ENCODE measurements at places on chromosomes 4 and X. TPM values are rescaled to one million over a fixed set of nuclear protein-coding genes. Genes with fewer than 3 reads are reported as not detected.

Gene DCHS2
- total RNA-seq: 0.32 TPM

Gene HOPX
- 520 TPM for total RNA-seq

Gene GASK1B
- total RNA-seq: 37.3 TPM

Gene FAM53A
- total RNA-seq: 2.8 TPM

DNA sequence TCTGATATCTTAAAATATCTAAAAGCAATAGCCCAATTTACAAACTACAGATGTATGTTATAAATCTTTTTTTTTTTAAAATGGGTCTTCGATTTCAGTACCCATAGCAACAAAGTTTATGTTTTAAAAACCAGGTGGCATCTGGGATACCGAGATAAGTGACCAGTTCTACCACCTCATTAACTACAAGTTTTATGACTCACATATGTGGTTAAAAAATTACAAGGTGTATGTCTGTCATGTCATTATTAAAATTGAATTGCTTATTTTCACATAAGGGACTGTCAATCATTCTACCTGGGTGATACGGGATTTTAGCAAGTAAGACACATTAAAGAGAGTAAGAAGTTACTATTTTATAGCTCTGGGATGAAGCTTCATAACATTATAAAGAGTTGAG lies 192.0 kb upstream of the ETNPPL start:
- H3K36me3 ChIP-seq: no peaks in the 10 kb centered on the region
- no peak overlapping the region for H3K27ac ChIP-seq
- DNase-seq: no peak
- H3K4me3 ChIP-seq: no peak overlapping the region

DNA sequence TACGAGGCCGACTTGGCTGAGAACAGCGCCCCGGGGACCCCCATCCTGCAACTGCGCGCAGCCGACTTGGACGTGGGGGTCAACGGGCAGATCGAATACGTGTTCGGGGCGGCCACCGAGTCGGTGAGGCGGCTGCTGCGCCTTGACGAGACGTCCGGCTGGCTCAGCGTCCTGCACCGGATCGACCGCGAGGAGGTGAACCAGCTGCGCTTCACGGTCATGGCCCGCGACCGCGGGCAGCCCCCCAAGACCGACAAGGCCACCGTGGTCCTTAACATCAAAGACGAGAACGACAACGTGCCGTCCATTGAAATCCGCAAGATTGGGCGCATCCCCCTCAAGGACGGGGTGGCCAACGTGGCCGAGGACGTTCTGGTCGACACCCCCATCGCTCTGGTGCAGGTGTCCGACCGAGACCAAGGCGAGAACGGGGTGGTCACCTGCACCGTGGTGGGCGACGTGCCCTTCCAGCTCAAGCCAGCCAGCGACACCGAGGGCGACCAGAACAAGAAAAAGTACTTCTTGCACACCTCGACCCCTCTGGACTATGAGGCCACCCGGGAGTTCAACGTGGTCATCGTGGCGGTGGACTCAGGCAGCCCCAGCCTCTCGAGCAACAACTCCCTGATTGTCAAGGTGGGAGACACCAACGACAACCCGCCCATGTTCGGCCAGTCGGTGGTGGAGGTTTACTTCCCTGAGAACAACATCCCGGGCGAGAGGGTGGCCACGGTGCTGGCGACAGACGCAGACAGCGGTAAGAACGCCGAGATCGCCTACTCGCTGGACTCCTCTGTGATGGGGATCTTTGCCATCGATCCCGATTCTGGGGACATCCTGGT lies 2.4 kb downstream of the PCDH7 start:
- no peak for DNase-seq

- no peaks in the 10 kb centered on the region for H3K36me3 ChIP-seq
- no peaks in the 10 kb centered on the region for H3K27me3 ChIP-seq
- H3K4me3 ChIP-seq: no peak overlapping the region
- no peak for DNase-seq
These were observed 74.8 kb downstream of the STARD8 start for GRCh38 chrX:68721991-68722860.

GRCh38 chr4:100359441-100359840 lies 158.4 kb downstream of the EMCN start:
- H3K36me3 ChIP-seq: no peaks in the 10 kb centered on the region
- H3K4me1 ChIP-seq: no peaks in the 10 kb centered on the region
- no peak for DNase-seq
- H3K4me3 ChIP-seq: no peak overlapping the region
- H3K27me3 ChIP-seq: no peaks in the 10 kb centered on the region
- no peak overlapping the region for H3K27ac ChIP-seq

DNA sequence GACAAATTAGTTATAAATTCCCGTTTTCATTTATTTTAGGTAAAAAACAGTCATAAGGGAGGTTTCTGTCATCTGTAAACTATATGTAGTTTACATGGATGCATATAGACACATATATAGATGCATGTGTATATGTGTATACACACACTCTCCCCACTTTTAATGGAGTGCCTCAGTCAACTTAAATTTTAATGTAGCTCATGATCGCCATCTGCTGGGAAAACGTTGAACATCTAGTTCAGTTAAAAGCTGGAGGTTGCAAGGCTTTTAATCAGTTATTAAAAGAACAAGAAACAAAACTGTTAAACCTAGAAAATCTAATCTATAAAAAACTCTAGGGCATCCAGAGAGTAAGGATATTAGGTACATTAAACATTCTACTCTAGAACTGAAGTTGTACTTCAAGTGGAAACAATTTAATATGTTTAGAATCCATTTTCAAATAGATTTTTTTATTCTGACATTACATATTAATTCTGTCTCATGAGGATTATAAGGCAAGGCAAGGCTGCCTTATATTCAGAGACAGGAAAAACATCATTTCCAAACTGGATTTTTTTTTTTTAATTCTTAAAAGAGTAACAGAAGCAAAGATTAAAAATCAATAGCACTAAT lies 122.6 kb downstream of the SHISA3 start:
- peaks cover 22% of the 10 kb centered on the region for H3K36me3 ChIP-seq
- H3K4me3 ChIP-seq: no peak overlapping the region
- no peak for DNase-seq
- no peaks in the 10 kb centered on the region for H3K4me1 ChIP-seq

DNA sequence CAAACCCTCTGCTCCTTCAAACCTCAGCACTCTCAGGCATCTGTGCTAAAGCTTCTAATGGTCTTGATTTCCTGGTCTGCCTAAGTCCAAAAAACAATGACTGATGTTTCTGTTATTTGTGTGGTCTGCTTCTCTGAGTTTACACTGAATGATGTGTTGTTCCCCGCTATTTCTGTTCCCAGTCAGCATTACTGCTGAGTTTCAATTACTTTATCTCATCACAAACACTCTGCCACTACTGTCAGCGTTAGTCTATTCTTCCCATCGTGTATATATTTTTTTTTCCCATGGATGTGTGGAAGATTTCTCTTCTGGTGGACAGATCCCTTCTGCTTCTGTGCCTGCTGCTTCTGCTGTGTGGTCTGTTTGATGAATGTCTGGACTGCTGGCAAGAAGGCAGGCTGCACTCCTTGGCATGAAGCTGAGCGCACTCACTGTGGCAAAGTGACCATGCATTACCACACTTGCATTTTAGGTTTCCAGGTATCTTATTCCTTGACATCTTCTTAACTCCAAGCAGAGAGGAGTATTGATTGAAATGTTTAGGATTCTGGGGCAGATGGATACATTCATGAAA lies 106.9 kb upstream of the PAQR3 start:
- H3K36me3 ChIP-seq: no peaks in the 10 kb centered on the region
- H3K4me3 ChIP-seq: no peak overlapping the region

GRCh38 chrX:130264573-130264972 lies 4.1 kb downstream of the ZNF280C start:
- no peak overlapping the region for H3K27ac ChIP-seq
- no peaks in the 10 kb centered on the region for H3K27me3 ChIP-seq
- H3K4me1 ChIP-seq: no peaks in the 10 kb centered on the region
- no peak for DNase-seq
- no peak overlapping the region for H3K4me3 ChIP-seq
- no peaks in the 10 kb centered on the region for H3K36me3 ChIP-seq

DNA sequence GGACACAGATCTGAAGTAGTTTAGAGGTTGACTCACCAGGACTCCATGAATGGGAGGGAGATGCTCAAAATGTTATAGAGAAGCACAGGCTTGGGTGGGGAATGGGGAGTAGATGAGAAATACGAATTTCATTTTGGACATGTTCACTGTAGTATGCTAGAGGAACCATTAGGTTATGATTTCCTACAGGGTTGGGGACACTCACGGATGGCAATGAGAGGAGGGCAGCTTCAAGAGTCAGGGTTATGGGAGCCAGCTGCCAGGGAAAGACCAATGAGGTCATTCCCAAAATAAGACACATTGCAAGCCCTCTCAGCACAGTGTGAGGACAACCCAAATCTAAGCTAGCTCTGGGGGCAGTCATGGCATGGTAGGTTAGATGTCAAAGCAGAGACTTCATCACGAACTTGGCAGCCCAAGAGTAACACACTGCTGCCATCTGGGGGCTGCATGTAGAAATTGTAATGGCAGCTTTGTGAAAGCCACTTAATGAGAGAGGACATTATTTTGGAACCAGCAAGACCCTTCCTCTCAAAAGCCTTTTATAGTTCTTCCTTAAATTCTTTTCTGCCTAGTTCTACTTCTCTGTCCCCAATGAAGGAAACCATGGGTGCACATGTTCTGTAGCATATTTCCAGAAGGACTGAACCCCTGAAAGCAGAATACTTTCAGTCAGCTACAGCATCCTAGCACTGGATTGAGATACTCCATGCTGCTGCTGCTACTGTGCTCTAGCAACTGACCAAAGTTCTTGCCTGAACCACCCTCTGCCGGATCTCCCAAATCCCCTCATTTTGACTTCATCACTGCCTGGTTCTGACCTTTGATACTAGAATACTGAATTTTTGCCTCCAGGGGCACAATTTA lies 16.2 kb upstream of the ZCCHC12 start:
- H3K36me3 ChIP-seq: no peaks in the 10 kb centered on the region
- H3K27me3 ChIP-seq: no peaks in the 10 kb centered on the region
- no peak overlapping the region for H3K4me3 ChIP-seq
- no peak for DNase-seq

GRCh38 chrX:71923516-71923915 lies 12.9 kb downstream of the NHSL2 start:
- no peaks in the 10 kb centered on the region for H3K27me3 ChIP-seq
- H3K27ac ChIP-seq: no peak overlapping the region
- H3K36me3 ChIP-seq: no peaks in the 10 kb centered on the region
- DNase-seq: no peak

GRCh38 chr4:157558016-157558415 lies 337.5 kb downstream of the GRIA2 start:
- no peaks in the 10 kb centered on the region for H3K27me3 ChIP-seq
- no peaks in the 10 kb centered on the region for H3K36me3 ChIP-seq
- H3K27ac ChIP-seq: no peak overlapping the region
- H3K4me1 ChIP-seq: no peaks in the 10 kb centered on the region
- no peak overlapping the region for H3K4me3 ChIP-seq

DNA sequence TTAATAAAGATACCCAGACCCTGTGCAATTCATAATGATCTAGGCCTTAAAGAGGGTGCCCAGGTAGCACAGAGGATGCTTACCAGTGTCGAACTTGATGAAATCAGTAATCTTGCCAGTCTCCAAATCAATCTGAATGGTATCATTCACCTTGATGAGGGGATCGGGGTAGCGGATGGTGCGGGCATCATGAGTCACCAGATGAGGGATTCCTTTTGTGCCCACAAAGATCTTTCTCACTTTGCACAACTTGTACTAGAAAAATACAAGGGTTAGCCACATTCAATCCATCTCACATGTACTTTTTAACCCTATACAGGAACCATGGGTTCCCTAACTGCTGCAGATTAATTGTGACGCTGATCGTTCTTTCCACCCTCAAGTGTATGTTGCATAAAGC lies 3.3 kb downstream of the RPS4X start:
- H3K36me3 ChIP-seq: peaks cover 47% of the 10 kb centered on the region
- DNase-seq: no peak
- peaks cover 5% of the 10 kb centered on the region for H3K4me1 ChIP-seq
- H3K27me3 ChIP-seq: no peaks in the 10 kb centered on the region

DNA sequence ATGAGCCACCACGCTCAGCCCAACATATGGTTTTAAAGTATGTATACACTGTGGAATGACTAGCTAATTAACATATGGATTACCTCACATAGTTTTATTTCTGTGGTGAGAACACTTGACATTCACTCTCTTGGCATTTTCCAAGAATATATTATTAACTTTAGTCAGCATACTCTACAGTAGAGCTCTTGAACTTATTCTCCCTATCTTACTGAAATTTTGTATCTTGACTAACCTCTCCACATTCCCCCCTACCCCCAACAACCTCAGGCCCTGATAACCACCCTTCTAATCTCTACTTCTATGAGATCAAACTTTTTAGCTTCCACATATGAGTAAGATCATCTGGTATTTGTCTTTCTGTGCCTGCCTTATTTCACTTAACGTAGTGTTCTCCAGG lies 38.6 kb upstream of the AGA start:
- no peaks in the 10 kb centered on the region for H3K27me3 ChIP-seq
- DNase-seq: no peak
- H3K36me3 ChIP-seq: no peaks in the 10 kb centered on the region
- no peak overlapping the region for H3K4me3 ChIP-seq
- H3K27ac ChIP-seq: no peak overlapping the region
- no peaks in the 10 kb centered on the region for H3K4me1 ChIP-seq

DNA sequence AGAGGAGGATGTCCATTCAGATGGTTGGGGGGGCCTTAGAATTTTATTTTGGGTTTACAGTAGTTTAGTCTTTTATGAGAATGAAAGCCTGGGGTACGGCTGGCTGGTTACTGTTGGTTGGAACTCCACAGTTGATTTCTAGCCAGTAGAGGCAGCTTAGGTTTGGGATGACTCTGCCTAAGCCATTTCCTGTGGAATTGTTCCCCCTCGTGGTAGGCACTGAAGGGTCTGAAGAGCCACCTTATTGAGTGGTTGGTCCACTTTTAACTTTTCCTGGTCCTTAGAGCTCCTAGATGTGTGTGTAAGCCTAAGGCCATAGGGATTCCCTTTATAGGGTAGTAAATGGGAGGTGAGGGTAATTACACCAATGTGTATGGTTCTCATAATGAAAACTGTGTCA lies 19.7 kb downstream of the SPIN3 start:
- no peak overlapping the region for H3K4me3 ChIP-seq
- no peaks in the 10 kb centered on the region for H3K27me3 ChIP-seq
- DNase-seq: no peak
- peaks cover 10% of the 10 kb centered on the region for H3K36me3 ChIP-seq

DNA sequence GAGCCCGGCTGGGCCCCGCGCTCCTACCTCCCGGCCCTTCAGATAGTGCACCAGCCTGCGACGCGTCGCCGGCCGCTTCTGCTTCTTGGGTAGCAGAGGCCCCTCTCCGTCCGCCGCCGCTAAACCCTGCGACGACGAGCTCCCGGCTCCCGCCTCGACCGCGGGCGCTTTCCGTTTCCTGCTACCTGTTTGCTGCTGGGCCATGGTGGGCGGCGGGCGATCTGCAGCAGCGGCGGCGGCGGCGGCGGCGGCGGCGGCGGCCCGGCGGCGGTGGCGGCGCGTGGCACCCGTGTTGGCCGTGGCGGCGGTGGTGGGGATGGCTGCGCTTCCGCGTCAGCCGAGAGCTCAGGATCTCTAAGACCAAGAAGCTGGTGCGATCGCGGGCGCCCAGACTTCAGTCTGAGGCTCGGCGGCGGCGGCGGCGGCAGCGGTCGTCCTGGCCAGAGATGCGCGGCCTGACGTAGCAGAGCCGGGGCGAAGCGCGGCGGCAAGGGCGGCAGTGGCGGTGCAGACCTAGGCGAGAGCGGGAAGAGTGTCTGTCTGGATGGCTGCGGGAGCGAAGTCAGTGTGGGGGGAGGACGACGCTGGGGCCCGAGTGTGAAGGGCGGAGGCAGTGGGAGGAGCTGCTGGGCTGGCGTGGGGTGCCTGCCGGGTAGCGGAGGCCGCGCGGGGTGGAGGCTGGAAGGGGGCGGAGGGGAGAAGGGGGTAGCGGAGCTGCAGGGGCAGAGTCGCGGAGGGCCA lies at the start of gene DCAF12L2:
Gene DCAF12L2, minus strand, starts transcription at position 569 of the 741 bp plus-strand sequence. Its CDS starts 365 bp downstream, at position 204.
- no peak for DNase-seq
- peak within 1 kb of the TSS; percentile 23 for H3K4me3 ChIP-seq
- no peak within 1 kb of the TSS for H3K27ac ChIP-seq
- no peaks in the 10 kb centered on the region for H3K36me3 ChIP-seq
- no peaks in the 10 kb centered on the region for H3K4me1 ChIP-seq
